ENCODE measurements at places on chromosomes 13 and 19.

- no peak for DNase-seq
Measured at GRCh38 chr13:51501096-51501495, 48.3 kb upstream of the INTS6 start.

GRCh38 chr13:23202383-23202782 lies 21.6 kb downstream of the SGCG start:
- DNase-seq = no peak

DNA sequence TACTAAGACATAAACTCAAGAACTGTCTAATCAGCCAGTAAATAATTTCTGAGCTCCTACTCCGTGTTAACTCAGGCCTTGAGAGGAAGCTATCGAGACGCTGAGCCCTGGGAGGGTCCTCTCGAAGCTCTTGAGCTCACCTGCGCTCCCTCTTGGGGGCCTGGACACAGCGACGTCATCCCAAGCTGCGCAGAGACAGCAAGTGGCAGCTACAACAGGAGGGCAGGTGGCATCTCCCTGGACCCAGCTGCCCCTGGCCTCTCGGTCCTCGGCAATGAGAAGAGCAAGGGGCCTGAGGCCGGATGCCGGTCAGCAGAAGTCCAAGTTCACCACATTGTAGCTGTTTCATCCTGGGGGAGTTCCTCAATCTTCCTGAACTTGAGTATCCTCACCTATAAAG lies 30.5 kb upstream of the TUBGCP3 start:
- no peak for DNase-seq

DNA sequence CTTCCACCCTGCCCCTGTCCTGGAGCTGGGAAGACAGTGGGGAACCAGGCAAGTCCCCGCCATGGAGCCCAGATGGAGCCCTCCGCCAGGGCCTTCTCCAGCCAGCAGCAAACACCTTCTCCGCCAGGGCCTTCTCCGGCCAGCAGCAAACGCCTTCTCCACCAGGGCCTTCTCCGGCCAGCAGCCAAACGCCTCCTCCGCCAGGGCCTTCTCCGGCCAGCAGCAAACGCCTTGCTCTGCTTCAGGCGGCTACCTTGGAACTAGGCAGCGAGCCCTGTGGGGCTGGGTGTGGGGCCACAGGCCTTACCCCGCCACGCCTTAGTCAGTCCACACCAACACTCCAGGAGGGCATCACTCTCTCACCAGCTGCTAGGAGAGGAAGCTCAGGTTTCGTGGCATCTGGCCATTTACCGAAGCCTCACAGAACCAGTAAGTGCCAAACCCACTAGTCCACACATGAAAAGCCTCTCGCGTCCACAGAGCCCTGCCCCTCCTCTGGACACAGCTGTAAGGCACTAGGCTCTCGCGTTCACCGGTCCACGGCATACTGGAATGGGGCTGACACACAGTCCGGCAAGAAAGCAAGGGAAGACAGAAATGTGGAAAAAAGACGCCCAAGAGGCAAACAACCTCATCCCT lies 41.0 kb downstream of the MLLT1 start:
- DNase-seq = peak; percentile 80

DNA sequence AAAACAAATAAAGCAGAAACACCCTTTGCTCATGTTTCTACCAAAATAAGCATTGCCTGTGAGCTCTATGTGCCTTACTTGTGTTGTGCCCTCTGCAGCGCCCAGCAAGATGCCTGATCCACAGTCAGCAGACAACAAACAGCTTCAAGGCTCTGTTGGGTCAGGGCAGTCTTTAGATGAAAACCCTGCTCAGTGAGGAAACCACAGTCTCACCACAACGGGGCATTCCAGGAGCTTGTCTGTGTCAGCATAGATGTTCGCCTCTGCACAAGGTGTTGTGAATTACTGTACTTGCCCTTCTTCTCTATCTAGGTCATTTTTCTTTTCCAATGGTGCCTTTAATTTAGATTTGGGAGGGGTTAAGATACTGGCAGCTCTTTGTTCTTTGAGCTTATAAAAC lies 251.9 kb downstream of the COL4A1 start:
- DNase-seq = no peak

- peak; percentile 70 for DNase-seq
Measured at GRCh38 chr19:42422901-42423461, 4.2 kb downstream of the LIPE start.

DNA sequence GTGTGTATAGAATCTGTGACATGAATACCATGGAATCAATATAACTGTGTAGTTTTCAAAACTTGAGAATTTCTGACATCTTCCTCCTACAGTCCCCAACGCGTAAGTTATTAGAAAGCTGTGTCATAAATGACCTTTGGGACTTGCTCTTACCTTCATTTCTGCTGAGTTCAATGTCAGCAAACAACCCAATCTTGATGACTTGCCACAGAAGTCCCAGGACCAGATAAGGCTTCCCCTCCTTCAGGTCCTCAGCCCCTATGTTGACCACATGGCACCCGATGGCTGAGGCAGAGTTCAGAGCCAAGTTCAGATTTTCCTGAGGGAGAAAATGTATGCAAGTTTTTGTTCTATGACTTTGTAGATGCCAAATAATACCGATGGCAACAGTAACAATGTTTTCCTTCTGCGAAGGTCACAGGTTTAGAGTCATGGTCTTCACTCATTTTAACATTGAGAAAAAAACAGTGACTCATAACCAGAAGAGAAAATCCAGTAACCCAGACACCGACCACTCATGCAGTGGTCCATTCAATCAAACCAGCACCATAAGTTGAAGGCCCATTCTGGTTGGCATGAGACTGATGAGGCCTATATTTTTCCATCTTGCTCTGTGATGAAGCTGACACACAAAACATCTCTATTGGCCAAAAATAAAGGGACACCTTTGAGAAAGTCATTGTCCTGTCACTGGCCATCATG lies 29.2 kb downstream of the LCP1 start:
- no peak for DNase-seq

GRCh38 chr13:25171517-25172302 lies at the start of gene AMER2:
Gene AMER2 (minus strand): TSS chr13:25172288. CDS start chr13:25171619, 669 bp downstream.
- no peak for DNase-seq

GRCh38 chr13:36217456-36217855 lies 3.1 kb upstream of the SOHLH2 start:
- no peak for DNase-seq

DNA sequence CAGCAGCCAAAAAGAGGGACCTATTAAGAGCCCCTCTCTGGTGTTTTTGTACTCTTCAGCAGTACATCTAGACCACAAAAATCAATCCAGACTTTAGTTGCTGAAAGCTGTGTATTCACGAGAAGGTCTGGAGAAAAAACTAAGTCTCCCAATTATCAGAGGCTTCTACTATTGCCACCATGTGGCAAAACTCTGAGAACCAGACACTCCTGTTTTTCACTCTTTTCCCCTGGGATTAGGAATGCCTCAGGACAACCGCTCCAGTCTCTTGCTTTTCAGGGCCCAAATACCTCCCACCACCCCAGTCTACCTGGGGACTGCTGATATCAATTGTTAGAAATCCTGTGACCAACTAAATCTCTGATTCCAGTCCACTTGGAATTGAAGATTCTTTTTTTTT lies 30.1 kb upstream of the OBI1 start:
- no peak for DNase-seq

DNA sequence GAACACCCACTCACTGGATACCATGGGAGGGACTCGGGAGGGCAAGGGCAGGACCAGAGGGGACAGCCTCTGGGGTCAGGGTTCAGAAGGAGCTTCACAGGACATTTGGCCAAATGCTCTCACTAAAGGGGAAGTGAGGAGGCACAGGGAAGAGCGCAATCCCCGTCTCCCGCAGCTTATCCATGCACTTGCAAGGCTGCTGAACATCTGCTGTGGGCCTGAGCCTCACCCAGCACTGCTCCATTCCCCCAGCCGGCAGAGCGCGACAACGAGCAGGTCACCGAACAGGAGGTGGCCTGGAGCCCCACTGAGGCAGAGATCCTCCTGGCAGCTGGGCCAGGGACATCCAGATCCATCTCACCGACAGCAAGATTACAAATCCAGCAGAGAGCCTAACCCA lies 23.3 kb downstream of the ELAVL1 start:
- DNase-seq = no peak

GRCh38 chr19:45418802-45419201 lies 4.9 kb downstream of the ERCC1 start:
- no peak for DNase-seq

- DNase-seq = peak; percentile 27
Measured at GRCh38 chr19:33473653-33474305, 47.8 kb downstream of the PEPD start.

DNA sequence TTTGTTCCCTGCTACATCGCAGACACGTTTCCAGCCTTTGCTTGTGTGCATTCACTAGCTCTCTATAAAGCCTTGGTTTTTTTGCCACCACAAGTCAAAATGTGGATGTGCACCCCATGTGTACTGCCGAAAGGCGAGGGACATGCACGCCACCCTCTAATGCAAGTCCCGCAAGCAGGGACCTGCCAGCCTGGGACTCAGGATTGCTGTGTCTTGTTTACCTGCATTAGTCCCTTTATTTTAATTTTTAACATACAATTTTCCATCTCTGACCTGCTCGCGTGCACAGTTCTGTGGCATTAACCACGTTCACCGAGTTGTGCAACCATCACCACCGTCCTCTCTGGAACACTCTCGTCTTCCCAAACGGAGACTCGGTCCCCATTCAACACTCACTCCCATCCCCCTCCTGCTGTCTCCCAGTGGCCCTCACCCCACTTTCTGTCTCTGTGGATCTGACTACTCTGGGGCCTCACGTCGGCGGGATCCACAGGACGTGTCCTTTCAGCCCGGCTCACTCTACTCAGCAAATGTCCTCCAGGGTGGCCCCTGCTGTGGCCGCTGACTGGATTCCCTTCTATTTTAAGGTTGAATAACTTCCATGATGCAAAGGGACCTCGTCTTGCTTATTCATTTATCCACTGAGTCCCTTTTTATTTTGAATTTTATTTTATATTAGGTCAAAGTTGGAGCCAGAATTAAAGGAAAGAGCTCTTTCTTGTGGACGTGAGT lies 58.4 kb downstream of the RASA3 start:
- DNase-seq = peak; percentile 51

DNA sequence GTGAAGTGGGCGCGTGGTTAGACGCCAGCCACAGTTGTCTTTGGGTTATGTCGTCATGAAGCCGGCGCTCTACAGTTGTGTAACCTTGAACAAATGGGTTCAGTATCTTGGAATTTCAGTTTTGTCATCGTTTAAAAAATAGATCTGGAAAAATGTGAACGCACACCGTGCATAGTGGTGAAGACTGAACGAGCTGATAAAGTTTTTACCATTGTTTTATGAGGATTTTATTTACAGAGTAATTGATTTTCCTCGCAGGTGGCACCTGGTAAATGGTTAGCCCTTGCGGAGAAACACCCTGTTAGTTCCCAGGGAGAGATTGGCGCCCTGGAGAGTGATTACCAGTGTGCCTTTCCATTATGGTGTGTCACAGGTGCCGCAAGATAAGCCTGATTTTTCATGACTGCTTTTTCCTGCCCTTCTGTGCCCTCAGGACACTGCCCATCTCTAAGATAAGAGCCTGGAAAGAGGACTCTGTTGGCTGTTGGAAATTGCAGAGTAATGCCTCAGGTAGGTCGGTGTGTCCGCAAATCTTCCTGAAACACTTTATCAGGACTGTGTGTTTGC lies 577 bp downstream of the ZNF181 start:
- DNase-seq = no peak

DNA sequence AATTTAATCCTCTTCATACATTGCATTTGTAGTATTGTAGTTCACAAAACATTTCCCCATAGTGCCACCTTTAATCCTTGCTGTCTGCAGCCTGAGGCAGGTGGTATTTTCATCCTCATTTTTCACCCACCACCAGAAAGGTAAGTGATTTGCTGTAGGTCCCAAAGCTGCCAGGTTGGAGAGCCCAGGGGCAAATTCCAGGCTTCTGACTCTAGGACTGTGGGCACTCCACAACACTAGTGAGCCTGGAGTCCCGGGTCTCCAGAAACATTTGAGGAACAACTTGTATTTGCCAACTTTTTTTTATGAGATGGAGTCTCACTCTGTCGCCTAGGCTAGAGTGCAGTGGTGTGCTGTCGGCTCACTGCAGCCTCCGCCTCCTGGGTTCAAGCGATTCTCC lies 6.2 kb downstream of the ILF3 start:
- DNase-seq = no peak

GRCh38 chr19:55418185-55418584 lies 10.6 kb upstream of the UBE2S start:
- DNase-seq = no peak

DNA sequence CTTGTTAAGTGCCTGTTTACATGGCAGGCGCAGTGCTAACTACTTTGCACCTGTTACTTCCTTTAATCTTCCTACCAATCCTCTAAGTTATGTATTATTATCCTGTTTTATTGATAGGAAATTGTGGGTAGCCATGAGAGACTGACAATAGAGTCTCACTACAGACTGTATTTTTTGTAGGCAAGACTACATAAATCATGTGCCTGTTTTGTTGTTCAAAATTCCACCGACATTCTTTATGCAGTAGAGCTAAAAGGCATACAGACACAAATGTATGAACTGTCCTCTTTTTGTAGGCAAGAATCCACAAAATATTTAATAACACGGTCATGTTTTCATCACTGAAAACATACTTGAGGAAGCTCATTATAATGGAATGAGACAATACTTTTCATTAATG lies 205.5 kb downstream of the NALCN start:
- DNase-seq = no peak

- no peak for DNase-seq
Measured at GRCh38 chr19:289651-290371, 1.4 kb downstream of the PLPP2 start.

GRCh38 chr13:79562557-79562956 lies 81.6 kb downstream of the NDFIP2 start:
- DNase-seq = no peak

DNA sequence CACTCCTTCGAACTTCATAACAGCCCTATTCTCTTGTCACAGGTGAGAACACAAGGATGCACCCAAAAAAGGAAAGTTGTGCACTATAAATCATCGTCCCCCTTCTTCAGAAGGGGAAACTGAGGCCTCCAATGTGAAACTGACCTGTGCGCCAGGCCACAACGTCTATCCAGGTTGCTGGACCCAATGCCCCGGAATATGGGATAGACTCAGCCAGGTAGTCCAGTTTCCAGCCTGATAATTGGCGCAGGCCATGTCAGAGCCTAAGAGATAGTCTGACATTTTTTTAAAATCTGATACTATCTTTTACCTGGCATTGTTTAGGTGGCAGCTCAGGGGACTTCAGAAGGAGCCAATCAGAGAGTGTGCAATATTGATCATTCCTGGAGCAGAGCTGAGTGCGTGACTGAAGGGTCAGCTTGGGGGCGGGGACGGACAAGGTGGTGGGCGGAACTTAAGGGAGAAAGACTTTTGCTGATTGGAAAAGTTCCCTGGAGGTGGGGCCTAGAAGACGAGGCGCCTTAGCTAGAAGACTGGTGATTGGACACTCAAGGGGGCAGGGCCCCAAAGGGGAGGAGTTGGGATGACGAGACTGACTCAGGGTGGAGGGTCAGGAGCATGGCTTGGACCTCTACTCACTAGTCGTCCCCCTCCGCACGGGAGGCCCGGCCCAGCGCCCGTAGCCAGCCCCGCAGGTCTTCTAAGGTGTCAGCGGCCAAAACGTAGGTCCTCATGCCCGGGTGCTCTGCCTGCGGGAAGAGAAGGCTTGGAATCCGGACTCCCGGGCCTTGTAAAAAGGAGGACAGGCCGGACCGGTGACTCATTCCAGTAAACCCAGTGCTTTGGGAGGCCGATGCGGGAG lies 8.5 kb downstream of the PLEKHA4 start:
- DNase-seq = no peak

All from sciatic nerve (tissue), 2 donors.